ENCODE measurements at places on chromosomes 7 and 10.

DNA sequence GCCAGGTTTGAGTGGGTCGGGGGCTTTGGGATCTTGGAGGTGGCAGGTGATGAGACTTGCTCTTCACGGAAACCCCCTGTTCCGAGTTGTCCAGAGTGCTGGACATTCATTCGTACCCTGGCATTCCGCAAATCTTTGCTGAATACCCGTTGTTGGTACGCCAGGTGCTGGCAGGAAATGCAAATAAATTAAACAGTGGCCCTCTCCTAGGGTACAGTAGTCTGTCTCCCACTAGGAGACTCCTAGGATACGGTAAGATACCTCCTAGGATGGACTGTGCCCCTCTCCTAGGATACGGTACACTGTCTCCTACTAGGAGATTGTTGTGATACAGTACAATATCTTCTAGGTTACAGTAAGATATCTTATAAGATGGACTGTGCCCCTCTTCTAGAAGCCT lies 544 bp downstream of the SEC23IP start:
- DNase-seq, result peak; percentile 17

- DNase-seq, result no peak
These were observed 15.1 kb upstream of the CUBN start for GRCh38 chr10:17144757-17145156.

- DNase-seq, result peak; percentile 98
These were observed 7.0 kb upstream of the CYP3A4 start for GRCh38 chr7:99791021-99791420.

- no peak for DNase-seq
These were observed 327 bp upstream of the FIS1 start for GRCh38 chr7:101245147-101245668.

DNA sequence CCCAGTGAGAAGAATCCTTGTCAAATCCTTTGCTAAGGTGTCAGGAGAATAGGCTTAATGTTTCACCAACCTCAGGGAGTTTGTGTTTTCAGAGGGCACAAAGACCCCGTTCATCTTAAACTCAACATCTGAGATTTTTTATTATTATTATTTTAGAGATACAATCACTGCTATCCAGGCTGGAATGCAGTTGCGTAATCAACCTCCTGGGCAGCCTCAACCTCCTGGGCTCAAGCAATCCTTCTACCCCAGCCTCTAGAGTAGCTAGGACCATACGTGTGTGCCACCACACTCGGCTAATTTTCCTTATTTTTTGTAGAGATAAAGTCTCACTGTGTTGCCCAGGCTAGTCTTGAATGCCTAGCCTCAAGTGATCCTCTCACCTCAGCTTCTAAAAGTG lies 599.2 kb downstream of the KCNMA1 start:
- no peak for DNase-seq

Data from kidney tubule cell (primary cell).